ENCODE measurements at places on chromosomes 2 and 18.

- no peak for DNase-seq
Measured at GRCh38 chr2:73284296-73285158, at the start of gene FBXO41. Gene FBXO41, minus strand, starts transcription at chr2:73284478. Its CDS starts 14,848 bp downstream, at chr2:73269630.

DNA sequence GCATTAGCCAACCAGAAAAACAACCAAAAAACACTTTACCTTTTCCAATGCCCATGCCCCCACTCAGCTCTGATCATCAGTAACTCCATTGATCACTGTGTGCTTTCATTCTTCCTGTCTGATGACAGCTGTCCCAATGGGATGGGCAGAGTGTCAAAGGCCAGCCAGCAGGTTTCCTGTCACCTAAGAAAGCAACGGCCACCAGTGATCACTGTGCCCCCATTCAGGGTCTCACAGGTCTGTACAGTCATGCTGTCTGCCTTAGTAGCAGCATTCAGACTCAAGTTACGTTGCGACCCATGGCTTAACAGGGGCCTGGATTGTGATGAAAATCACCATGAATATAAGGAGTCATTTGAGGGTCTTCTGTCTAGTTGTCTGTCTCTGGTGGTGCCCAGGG is 184.5 kb downstream of the MGAT5 start:
- DNase-seq: no peak

DNA sequence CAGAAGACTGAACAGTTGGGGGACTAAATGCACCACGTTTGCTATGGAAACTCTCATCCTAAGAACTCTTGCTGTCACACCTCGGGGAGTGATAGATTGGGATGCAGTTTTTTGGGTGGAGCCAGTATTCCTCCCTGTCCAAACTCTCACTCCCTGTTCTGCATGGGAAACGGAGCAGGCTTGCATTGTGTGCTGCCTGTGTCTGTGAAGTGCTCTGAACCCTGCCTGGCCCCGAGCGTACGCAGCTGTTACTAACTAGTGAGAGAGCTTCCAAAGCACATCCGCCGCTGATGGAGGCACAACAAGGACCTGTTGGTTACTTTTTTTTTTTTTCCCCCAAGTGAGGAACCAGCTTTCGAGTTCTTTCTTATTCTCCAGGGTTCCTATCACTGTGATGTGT is 195.5 kb downstream of the ANAPC1 start:
- DNase-seq: no peak

- no peak for DNase-seq
Measured at GRCh38 chr2:98280376-98281102, 65.7 kb upstream of the CNGA3 start.

- no peak for DNase-seq
Measured at GRCh38 chr2:55301277-55301676, 32.2 kb upstream of the MTIF2 start.

DNA sequence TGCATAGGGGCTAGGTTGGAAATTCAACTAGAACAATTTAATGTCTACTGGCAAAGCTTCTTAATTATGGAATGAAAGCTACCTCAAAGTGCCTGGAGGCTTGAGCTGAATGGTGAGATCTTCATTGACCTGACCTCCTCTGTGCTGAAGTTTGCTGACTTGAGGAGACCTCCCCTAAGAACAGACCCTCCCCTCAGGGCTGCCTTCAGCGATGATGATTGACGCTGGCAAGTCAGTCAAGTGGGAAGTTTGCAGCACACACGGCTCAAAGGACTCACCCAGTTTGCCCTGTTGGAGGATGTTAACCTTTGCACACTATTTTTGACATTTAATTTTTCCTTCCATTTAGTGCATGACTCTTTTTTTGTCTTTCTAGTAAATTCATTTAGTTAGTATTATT is 17.2 kb upstream of the POLE4 start:
- no peak for DNase-seq
